Right renal cortex interstitium (tissue), 3 donors: ENCODE measurements at places on chromosomes 1 and 21.

DNA sequence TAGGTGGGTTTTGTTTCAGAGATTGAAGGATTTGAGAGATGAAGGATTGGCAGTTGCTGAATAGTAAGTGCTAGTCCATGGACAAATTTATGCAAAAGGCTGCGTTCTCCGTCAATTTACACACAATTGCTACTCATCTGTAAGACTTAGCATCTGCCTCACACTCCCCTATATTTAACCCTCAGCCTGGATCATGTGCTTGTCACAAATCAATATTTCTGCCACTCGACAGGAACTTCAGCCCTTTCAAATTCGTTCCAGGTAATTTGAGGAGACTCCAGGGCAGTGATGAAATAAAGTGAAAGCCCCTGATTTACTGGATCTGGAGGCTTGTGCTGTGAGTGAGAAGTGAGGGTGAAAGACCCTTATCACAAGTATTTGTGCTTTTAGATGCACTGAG, 105.6 kb upstream of the UBE2U start:
- no peak for DNase-seq

DNA sequence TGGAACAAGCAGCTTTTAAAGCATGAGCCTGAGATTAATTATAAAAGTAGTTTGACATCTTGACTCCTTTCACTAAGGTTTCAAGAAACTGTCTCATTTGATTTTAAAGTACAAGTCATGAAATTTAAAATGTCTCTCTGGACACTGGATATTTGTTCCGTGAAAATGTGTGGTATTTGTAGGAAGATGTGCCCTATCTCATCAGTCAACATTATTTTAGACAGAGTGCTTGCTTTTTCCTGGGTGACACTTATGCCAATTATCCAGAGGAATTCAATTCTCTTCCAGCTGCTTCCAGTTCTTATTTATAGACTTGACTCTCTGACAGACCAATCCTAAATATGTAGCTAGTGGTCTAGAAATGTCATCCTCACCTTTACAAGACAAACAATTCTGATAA, 300.4 kb downstream of the PLA2G4A start:
- no peak for DNase-seq

DNA sequence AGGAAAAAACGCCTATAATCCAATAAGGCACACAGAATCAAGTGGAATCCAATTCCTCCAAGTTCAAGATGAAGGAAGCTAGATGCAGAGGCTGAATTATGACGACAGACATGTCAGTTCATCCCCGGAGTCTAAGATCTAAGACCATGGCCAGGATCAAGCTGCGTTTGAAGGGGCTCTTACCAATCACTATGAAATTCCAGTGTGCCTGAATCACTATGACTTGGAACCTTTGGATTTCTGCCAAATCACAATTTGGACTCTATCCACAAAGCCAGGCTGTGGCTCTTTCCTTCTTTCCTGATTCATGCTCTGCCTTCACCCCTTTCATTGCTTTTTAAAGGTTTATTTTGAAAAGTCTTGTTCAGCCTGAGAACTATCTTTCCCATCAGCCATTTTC, 17.1 kb downstream of the OLIG2 start:
- DNase-seq: no peak

DNA sequence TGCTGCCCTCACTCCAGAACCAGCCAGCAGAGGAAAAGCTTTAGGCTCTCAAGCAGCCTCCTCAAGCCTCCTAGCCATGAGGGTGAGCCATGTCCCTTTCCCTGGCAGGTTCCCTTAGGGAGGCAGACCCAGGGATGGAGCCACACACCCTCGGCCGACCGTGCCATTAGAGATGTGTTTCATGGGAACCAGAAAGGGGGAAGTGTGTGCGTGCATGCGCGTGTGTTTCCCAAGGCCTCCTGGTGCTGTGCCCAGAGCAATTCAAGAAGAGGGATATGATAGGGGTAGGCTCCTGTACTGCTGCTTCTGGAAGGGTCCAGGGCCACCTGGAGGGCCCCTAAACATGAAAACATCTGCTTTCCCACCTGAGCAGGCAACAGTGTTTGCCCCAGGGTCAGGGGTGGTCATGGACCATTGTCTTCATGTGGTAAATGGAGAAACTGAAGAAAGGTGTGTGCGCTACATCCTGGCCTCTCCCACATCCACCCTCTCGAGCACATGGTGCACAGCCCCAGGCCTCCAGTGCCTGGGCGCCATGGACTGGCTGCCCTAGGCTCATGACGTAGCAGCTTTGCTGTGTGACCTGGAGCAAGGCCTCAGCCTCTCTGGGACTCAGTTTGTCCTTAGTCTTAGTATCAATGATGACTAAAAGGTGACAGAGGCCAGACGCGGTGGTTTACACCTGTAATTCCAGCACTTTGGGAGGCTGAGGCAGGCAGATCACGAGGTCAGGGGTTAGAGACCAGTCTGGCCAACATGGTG, 48.1 kb downstream of the SYF2 start:
- DNase-seq: no peak

DNA sequence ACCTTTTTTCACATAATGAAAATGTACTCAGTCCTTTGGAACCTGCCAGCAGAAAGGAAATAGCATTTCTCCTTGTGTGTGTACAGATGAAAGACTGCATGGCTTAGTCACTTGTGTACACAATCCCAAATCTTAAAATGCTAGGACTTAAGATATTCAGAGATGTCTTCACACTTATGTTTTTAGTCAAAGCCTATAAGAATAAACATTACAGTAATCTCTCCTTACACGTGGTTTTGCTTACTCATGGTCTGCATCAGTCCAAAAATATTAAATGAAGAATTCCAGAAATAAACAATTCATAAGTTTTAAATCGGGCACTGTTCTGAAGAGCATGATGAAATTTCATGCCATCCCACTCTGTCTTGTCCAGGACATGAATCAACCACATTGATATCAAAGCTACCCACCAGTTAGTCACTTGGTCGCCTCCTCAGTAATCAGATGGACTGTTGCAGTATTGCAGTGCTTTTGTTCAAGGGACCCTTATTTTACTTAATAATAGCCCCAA, 75.7 kb upstream of the RRP15 start:
- DNase-seq: no peak

DNA sequence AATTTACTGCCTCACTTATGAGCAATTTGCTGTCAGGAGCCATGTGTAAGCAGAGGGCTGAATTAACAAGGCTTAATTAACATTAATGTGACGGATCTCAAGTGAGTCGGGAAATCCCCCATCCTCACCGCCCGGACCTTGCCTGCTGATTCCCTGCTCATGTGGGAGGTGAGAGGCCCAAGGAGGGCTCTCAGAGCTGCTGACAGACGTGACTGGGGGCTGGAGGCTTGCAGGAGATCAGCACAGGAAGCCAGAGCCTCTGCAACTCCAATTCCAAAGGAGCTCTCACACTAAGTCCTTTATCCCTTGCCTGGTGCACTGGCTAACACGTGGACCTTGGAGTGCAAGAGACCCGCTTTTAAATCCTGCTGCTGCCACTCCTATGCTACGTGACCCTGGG, 19.4 kb downstream of the LRP8 start:
- no peak for DNase-seq

GRCh38 chr21:39632796-39633442, 20.2 kb downstream of the B3GALT5 start:
- DNase-seq: no peak

GRCh38 chr1:237910834-237911233, 20.1 kb upstream of the ZP4 start:
- no peak for DNase-seq

- DNase-seq: no peak
These were observed 228.3 kb downstream of the ST6GALNAC3 start for GRCh38 chr1:76302711-76303339.

DNA sequence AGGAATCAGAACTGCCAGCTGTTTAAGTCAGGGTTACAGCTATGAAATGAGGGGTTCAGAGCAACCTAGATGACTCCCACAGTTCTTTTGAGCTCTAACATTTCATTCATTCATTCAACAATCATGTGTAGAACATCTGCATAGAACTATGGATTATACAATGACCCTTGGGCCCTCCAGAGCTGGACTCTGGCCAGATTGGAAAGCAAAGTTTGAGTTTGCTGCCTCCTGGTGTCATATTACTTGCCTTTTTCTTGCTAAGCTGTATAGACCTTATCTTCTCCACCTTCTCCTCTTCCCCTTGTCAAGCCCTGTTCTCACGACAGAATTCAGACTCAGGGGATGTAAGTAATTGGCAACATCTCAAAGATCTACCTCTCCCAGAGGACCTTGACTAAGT, 4.0 kb downstream of the CASQ2 start:
- no peak for DNase-seq

DNA sequence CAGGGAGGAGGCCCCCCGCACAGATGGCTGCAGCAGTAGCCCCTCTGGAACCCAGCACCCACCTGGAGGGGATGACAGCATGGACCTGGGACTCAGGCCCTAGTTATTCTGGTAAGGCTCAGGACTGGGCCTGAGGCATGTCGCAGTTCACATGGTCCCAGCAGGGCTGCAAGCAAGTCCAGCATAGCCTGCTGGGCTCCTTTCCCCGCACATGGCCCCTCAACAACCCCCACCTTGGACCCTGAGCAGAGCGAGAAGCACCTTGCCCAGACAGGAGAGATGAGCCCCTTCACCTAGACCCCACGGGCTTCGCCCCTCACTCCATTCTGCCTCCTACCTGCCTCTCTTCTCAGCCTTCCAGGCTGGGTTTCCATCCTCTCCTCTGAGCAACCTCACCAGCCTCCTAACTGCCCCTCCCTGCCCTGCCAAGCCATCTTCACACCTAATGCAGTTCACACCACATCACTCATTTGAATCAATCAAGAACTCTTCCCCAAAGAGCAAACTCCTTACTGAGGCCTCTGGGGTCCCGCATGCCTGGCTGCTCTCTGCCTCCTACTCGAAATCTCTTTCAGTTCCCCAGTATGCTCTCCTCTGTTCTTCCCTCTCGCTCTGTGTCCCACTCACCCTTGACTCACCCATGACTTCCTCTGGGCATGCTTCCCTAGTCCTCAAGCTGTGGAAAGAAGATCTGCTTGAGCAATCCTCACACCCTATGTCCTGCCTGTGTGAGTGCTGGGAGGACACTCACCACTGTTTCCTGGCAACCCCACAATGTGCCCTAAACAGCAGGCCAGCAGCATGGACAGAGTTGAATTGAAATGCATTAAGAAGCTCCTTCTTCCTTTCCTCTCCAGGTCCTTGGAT, 9.4 kb upstream of the THEMIS2 start:
- peak; percentile 29 for DNase-seq

GRCh38 chr21:37026499-37026898, 20.0 kb downstream of the RIPPLY3 start:
- no peak for DNase-seq

- no peak for DNase-seq
These were observed 4.9 kb downstream of the TRIM46 start for GRCh38 chr1:155178441-155179111.

GRCh38 chr1:59333626-59334277, 36.9 kb downstream of the FGGY start:
- DNase-seq: no peak

DNA sequence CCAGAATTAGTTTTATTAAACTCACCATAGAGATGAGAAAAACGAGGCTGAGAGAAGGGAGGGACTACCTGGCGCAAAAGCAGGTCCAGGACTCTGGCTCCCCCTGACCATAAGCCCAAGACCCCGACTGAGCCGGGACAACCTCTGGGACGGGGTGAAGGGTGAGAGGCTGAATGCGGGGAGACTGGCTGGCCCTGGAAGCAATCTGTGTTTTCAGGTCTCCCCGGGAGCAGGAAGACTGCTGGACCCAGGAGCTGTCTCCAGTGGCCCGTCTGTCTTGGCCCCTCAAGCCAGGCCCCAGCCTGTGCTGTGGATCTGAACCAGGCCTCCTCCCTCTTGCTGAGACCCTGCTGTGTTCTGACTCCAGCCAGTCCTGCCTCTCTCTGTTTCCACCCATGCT, 240.8 kb downstream of the TRABD2B start:
- DNase-seq: no peak

DNA sequence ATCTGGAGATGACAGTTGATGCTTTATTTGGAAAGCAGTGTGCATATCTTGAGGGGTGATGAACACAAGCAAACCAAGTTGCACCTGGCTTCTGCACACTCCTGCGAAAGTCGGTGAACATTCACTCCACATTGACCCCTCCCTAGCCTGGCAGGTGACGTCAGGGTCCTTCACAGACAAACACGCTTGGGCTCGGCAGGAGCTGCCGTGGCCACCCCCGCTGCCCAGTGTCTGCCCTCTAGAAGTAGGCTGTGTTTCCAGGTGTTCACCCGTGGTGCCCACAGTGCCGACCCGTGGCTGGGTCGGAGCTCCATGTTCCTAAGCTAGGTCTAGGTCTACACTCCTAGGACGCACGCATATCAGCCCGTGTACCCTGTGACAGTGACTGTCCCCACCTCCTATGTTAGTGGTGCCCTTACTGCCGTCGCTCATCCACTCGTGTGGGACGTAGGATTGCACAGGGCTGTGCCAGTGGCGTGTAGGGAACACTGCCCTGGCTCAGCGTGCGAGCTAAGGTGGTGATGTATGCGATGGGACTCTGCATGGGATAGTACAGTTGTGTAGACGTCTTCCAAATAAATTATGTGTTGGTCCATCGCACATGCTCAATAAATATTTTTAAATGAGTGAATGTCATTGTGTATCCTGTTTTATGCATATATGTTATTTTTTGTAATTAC, 29.0 kb downstream of the PRMT2 start:
- no peak for DNase-seq

DNA sequence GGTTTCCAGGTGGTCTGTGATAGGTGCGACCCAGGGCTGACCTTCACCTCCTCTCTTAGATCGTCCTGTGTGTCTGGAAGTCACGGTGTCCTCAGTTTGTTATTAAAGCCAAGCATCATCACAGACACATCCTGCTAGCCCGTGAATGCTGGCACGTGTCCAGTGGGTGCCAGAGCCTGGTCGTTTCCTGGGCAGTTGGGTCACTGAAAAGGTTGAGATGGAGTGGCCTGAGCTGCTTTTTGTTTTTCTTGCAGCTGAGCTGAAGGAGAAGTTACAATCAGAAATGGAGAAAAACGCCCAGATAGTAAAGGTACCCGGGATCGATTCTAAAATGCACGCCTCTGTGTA, 23.2 kb downstream of the PCNT start:
- DNase-seq: no peak

DNA sequence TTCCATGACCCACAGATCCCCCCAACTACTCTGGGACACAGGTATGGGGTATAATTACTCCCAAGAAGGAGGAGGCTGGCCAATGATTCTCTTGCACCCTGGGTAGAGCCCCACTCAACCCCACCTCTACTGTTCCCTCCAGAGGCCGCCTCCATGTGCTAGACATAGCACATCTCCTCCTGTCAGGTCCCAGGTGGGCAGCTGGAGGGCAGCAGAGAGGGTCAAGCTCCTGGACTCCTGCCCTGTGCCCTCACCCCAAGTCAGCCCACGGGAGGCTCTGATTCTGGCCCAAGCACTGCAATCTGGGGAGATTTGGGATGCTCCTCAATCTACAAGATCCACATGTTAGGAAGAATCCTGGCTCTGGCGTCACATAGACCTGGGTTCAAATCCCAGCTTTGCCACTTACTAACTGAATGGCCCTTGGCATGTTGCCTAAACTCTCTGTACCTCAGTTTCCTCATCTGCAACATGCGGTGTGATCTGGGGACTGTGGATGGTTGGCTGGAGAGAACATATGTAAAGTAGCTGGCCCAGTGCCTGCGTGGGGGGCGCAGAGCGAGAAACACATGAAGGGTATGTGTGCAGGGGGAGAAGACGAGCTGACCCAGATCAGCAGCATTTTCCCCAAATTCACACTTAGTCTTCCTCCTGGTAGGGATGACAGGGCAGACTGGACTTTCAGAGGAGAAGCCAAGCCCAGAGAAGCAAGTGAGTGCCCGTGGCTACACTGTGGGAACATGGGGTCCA, 23.2 kb downstream of the TNNT2 start:
- no peak for DNase-seq
